ENCODE measurements at places on chromosomes 16 and 17.

DNA sequence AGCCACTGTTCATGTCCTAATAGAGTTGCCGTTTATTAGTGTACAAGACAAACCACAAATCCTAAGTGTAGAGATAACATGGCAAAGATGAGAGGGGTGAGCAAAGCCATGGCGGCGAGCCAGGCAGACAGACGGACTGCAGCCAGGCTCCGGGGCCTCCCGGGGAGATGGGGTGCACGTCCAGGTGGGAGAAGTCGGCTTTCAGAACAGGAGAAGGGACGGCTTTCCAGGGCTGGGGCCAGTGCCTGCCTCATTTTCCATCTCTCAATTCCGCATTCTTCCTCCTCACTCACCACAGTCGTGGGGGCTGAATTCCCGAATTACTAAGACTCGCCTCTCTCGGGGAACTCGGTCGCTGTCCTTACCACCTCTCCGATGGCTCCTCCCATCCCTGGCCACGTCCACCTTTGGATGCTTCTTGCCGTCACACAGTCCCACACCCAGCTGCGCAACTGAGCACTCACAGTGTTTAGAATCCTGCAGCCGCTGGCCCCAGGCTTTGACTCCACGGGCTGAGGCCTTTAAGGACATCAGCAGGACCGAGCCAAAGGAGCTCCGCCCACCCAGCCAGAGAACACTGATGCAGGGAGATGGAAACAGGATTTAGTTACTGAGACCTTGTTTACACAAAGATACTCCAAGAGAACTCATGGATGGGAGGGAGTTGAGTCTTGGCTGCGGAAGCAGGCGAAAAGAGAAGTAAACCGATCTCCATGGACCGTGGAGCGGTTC, 59.7 kb downstream of the RNF112 start:
- DNase-seq = peak; percentile 31

DNA sequence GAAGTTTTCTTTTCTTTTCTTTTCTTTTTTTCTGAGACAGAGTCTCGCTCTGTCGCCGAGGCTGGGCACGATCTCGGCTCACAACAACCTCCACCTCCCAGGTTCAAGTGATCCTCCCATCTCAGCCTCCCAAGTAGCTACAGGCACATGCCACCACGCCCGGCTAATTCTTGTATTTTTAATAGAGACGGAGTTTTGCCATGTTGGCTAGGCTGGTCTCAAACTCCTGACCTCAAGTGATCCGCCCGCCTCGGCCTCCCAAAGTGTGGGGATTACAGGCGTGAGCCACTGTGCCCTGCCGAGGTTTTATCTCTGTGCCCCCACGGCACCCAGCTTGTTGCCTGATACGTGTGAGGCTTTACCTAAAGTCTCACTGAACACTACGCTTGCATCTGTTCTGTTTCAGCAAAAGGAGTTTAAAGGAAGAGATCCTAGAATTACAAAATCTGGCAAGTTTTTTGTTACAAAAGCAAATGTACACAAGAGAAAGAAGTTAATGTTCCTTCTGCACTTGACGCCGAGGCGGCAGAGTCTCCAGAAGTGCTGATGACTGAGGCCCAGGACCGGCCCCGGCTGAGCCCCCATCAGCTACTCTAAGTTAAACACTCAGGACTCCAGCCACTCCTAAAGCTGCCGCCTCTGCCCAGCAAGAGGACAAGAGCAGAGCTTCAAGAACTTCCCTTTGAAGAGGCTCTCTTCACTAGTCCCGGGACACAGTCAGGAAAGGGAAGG, 9.2 kb downstream of the ABCA3 start:
- no peak for DNase-seq

GRCh38 chr17:30326809-30327208, 7.0 kb downstream of the TMIGD1 start:
- DNase-seq = no peak

DNA sequence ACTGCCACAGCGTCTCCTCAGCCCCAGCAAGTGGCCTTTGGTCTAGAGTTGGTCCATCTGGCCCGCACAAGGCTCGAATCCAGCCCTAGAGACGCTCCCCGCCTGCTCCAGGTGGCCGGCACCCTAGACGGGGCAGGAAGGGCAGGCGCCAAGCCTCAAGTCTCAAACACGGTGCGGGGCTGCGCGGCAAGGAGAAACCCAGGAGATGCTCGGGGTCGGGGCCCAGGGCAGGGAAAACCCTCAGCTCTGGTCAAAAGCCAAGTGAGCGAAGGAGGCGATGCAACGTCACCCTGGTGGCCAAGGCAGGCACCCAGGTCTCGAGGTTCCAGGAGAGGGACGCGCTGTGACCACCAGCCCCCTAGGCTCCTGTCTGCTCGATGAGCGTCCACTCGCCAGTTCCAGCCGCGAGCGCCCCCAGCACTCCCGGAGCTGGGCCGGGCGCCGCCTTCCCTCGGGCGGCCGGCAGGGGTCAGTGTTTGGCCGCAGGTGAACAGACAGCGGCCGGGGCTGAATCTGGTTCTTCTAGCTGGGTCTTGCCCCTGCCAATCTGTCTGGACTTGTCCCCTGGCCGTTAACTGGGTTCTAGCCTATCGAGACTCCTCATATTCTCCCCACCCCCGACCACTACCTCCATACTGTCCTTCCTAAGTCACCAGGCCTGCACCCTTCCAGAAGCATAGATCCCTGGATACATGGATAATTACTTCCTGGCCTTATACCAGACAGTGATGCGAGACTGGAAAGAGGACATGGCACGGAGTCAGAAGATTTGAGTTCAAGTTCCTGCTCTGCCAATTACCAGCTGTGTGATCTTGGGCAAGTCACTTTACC, 44.0 kb downstream of the PRAC1 start:
- DNase-seq = peak; percentile 44

DNA sequence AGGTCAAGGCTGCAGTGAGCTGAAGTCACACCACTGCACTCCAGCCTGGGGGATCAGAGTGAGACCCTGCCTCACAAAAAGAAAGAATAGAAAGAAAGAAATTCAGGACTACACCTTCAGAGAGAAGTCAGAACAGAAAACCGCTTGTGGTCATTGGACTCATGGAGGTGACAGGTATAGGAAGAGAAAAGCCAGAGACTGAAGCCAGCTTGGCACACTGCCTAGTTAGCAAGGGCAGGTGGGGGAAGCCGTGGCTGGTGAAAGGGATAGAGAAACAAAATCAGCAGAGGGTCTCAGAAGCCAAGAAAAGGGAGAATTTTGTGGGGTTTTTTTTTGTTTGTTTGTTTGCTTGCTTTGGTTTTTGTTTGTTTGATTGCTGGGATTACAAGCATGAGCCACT, 32.9 kb upstream of the SKAP1 start:
- DNase-seq = peak; percentile 50

GRCh38 chr16:13951611-13952010, 31.7 kb downstream of the ERCC4 start:
- DNase-seq = no peak

DNA sequence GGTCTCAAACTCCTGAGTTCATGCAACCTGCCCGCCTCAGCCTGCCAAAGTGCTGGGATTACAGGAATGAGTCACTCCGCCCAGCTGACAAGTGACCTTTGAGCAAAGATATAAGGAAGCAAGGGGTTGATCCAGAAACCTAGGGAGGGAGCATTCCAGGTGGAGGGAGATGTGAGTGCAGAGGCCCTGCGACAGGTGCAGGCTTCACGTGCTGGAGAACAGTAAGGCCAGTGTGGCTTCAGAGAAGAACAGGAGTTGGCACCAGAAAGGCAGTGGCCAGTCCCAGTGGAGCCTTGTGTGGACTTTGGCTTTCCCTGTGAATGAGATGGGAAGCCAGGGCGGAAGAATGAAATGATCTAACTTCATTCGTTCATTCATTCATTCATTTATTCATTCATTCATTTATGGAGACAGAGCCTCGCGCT, 73.6 kb upstream of the HAS3 start:
- no peak for DNase-seq

DNA sequence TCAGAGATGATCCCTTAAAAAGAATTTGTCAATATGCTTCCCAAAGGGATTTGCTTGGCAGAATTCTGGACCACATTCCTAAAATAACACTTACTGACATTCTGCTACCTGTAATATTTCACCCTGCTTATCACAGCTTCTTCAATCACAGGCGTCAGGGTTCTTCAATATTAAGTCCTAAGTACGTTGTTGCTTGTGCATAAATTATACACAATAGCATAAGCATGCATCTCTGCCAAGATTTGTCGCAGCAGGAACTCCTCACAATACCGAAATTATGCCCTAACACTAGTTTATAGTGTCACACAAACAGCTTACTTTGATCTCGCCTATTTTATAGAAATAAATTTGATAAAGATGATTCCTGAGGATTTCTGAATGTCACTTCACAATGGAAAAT, 48.9 kb downstream of the UBE2G1 start:
- no peak for DNase-seq

DNA sequence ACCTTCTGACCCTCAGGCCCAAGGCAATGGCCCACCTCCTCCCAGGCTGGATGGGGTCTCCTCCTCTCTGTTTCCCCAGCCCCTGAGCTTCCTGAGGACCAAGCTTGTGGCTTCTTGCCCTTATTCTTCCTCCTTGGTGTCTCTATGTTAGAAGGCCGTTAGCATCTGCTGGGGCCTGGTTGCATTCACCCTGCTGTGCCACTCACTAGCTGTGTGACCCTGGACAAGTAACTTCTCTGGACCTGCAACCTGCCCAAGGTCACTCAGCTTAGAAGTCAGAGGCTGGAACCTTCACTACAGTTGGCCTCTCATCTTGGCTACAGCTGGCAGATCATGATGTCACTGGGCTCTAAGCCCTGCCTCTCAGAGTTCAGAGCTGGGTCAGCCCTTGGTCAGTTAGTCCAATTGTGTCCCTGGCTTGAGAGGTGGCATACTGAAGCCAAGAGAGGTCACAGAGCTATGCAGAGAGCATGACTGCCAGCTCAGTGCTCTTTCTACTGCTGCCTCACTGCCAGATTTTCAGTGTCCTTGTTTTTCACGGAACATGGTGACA, 3.0 kb downstream of the MT2A start:
- DNase-seq = no peak

GRCh38 chr17:20944014-20944865, 98.6 kb downstream of the USP22 start:
- DNase-seq = peak; percentile 31

DNA sequence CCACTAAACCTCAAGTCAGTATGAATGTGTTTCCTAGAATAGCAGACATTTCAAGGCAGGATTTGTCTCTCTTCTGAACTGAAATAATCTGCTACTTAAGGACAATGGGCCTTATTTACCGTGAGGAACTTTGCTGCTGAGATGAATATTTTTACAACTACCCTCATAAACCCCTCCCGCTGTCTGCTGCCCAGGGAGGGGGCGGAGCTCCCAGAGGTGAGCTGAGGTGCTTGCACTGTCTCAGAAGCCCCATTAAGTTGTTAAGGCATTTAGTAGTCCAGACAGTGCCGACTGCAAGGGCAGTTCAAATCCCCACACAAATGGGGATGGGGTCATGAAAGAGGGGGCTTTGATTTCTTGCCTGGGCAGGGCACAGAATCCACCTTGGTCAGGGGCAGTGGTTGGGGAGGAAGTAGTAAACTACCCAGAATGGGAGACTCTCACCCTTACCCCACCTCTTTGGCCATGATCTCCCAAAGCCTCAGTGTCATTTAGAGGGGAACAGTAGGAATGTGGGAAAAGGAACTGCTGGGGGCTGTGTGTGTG, 19.2 kb downstream of the HNF1B start:
- no peak for DNase-seq

DNA sequence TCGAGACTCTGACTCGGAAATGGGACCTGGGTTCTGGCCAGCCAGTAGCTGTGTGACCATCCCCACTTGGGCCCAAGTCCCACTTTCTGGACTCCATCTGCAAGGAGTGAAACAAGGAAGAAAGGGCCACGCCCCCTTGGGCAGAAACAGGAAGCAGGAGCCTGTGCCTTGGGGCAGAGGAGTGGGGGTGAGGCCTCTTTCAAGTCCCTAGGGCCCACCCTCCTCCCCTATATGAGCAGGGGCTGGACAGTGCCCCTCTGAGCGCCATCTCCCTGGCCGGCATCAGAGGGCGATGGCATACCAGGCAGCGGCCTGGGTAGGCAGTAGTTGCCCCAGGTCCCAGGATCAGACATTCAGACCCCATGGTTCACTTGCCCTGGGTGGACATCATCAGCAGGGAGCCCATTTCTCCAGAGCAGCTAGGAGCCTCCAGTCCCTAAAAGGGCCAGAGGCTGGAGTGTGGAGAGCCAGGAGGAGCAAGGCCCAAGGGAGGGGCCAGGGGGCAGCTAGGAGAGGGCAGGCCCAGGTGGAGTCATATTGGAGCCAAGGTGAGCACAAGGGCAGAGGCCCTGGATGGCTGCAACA, 7.1 kb downstream of the BCAR1 start:
- no peak for DNase-seq

DNA sequence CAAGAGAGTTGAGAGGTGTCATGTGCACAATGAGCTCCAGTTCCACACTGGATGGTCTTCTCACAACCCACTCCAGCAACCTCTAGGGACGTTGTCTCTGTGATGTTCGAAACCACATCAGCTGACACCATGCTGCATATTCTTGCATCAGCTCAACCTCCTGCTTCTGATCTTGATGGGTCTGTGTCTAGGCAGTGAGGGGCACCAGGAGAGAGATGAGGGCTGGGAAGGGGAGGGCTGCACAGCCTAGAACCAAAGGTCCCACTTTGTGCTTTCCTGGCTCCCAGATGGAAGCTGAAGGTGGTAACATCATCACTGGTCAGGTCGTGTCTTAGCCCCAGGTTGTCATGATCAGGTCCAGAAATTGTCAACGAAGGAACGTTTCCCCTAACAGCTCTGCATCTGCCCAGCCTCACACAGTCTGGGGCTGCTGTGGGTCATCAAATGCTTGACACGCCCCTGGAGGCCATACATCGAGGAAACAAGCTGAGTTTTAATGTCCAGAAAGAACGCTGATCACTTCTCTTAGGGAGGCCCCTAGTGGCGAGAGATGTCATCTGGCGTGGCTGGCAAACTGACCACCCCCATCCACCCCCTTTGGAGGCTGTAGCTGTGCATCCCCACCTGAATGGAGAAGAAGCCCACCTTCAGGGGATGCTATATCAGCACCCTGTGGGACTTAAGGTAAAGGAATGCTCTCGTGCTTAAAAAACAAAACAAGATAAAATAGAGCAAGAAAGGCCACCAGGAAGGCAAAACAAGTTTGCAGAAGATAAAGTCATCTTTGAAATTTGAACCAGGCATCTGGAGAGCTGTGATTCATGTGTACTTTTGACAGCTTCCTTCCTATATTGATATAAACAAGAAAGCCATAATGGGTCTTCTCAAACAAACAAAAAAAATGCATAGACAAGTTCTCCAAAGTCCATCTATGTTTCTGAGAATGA, 58.3 kb downstream of the WIPI1 start:
- peak; percentile 5 for DNase-seq

DNA sequence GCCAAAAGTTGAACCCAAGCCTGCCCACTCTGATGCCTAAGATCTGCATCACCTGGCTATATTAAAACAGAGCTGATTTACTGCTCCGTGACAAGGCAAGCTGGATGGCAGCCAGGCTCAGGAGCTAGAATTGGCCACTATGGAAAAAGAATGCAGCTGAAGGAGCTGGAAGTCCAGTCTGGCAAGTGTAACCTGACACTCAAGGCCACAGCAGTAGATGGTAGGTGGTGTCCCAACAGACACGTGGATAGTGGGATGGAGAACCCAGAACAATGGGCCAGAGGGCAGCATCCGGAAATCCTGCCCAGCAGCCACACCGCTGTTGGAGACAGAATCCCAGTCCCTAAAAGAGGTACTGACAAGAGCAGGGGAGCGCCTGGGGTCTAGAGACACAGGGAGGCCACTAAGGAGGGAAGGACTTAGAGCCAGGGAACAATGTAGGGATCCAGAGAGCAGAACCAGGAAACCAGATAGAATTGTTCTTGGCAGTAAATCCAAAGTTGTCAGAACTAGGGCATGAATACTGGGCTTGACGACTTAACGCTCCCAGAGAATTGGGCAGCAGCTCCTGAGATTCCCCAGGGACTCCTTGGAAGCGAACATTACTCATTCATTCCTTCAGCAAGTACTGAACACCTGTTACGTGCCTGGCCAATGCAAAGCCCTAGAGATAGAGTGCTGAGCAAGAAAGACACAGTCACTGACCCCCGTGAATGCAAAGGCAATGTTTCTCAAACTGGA, 85.7 kb downstream of the CDYL2 start:
- peak; percentile 39 for DNase-seq
